ENCODE measurements at places on chromosomes 6 and 20.

GRCh38 chr20:47349365-47350180, 6.9 kb downstream of the ZMYND8 start:
- DNase-seq = no peak

- DNase-seq = no peak
Observed at GRCh38 chr6:100979267-100979666, 98.1 kb upstream of the ASCC3 start.

GRCh38 chr6:30766461-30767157, 22.3 kb upstream of the IER3 start:
- no peak for DNase-seq

- no peak for DNase-seq
Observed at GRCh38 chr20:32021091-32021490, 10.9 kb downstream of the CCM2L start.

GRCh38 chr6:18680842-18681241, 293.7 kb downstream of the RNF144B start:
- no peak for DNase-seq

- no peak for DNase-seq
Observed at GRCh38 chr20:57977141-57977540, 251.3 kb downstream of the ANKRD60 start.

DNA sequence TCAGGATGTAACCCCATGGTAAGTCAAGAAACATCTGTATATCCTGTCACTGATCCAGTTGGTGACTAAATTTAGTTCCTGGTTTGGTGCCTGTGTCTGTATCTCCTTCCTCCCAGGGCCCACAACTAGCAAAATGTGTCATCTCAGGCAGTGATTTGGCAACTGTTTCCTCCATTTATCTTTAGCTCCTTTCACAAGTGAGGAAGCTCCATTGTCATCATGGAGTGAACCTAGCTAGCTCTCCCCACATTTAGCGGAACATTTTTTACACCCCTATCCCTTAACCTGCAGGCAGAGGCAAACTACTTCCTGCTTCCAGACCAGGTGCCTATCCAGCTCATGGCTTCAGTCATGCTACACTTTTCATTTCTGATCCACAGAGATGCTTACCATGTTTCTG, 99.5 kb downstream of the IPCEF1 start:
- DNase-seq = no peak

- no peak for DNase-seq
Observed at GRCh38 chr20:14491436-14491835, 154.0 kb upstream of the FLRT3 start.

DNA sequence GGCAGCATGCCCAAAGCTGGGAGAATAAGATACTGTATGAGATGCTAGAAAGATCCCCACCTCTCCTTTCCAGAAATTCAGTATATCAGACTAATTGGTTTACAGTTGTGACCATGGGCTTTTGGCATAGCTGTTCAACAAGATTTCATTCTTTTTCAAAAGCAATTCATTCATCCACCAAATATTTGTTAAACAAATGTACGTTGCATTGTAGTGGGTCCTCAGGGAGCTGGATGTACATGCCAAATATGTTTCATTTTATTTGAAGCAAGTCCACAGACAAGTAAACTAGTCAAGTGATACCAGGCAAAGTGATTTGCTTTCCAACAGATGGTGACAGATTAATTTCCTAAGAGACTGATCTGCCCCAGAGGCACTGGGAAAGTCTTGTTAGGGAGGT, 85.8 kb upstream of the ESR1 start:
- no peak for DNase-seq

GRCh38 chr6:119259027-119259426, 90.5 kb downstream of the MAN1A1 start:
- DNase-seq = no peak

DNA sequence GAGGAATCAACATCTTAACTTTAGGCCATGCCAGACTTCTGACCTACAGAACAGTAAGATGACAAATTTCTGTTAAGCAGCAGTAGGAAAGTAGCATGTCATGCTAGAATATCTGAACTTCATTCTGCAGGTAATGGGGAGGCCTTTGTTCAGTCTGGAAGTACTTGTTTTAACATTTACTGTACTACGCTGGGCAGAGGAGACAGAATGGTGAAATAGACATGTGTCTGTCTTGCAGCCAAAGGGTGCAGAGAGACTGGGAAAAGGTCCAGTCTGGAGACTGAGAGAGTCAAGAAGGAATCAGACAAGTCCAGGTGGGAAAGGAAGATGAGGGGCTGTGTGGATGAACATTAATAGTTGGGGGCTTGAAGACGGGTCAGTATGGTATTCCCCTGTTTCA, 17.5 kb upstream of the ZBTB2 start:
- DNase-seq = no peak

DNA sequence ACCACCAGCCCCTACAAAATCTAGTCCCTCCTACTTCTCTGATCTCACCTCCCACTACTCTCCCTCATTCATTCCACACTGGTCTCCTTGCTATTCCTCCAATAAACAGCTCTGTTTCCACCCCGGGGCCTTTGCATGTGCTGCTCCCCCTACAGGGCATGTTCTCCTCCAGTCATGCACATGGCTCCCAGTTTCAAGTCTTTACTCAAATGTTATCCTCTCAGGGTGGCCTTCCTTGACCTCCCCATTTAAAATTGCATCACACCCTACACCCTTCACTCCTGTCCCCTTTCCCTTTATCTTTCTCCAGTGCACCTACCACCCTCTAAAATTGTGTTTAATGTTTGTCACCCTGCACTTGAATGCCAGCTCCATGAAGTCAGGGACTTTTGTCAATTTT, 174.5 kb downstream of the MRPL14 start:
- no peak for DNase-seq

- no peak for DNase-seq
Observed at GRCh38 chr6:7593229-7593628, 3.2 kb downstream of the SNRNP48 start.

DNA sequence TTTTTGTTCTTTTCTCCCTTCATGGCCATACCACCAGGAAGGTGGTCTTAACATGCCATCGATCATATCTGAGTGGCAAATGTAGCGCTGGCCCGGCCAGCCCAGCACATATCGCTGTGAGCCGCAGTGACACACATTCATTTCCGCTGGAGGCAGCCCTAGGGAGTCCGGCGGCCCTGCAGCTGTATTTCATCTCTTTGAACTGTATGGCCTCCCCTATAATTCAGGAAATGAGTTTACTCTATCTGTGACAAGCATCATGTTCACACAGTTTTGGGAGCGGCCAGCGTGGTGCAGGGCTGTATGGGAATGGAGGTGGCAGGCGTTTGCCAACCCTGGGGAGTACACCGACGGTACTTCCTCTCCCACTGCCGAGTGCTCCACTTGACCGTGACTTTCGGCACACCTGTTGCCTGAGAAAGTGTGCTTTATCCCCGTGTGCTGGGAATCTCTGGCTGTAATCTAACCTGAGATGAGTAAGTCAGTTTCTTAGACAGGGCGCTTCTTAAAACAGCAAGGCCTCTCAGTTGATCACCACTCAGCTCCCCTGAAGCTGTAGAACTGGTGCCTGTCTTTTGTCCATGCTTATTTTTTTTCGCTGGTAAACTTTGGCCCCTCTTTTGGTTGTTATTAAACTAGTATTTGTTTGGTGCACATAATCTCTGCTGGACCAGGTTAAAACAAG, 257.1 kb upstream of the TAB2 start:
- DNase-seq = no peak

DNA sequence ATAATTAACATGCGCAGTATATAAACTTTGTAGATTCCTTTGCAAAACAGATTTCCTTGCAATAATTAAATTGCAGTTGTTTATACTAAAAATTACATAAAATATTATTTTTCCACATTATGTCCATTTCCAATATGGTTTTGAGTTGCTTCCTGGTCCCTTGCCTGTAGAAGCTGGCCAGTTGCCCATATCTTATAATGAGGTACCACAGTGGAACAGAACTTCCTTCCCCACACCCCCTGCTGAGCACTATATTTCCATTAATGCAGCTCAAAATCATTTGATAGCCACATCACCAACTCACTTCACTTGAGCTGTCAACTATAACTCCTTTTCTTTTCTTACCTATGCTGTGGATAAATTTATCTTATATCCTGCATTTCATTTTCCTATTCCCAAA, 194.6 kb downstream of the DST start:
- DNase-seq = no peak

DNA sequence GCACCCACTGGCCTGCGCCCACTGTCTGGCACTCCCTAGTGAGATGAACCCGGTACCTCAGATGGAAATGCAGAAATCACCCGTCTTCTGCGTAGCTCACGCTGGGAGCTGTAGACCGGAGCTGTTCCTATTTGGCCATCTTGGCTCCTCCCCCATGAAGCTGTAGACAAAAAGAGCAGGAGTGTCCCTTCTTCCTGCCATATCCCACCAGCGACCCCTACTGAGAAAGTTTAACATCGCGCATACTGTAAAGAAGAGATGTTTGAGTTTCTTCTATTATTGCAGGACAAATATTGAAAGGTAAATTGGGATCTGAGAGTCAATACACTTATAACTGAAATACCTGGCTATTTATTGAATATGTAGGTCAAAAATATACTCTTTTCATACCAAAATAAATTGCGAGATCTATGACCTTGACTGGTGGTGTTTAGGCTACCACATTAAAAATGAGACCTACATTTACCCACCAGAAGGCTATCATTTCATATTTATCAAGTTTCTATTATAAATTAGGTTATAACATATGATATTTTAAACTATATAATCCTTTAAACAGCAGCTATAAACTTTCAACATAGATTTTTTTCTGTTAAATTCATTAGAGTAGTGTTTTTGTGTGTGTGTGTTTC, 586.3 kb downstream of the HTR1B start:
- DNase-seq = no peak

DNA sequence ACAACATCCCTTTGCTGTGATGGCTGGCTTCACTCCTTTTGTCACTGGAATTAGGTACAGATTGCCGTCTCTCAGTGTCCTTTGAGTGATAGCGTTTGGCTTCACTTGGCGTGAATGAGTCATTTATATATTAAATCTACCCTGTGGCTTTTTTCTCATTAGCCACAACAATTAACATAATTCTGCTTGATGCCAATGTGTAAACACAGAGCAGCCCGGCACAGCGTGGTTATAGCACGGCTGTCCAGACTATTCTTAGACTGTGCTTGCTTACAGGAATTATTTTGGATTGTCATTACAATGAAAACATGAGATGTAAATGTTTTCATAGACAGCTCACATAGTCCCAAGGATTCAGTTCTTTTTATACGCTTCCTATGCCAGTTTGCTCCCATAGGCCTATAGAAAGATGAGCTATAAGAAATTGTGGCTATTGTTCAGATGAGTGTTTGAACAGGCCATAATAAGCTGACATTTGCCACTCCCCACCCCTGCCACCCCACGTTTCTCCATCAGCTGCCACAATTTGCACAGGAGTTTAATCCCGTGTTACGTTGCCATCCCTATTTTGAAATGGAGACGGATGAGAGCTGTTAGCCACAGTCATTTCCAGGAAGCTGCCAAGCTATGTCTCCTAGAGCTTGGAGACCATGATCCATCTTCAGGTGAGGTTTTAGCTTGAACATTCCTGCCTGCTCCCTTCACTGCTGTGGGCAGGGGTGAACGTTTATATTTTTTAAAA, 65.9 kb downstream of the PPP1R14C start:
- DNase-seq = no peak

- peak; percentile 84 for DNase-seq
Observed at GRCh38 chr6:3592371-3592941, 135.6 kb upstream of the SLC22A23 start.

- no peak for DNase-seq
Observed at GRCh38 chr20:709423-709822, 33.8 kb upstream of the SCRT2 start.

- no peak for DNase-seq
Observed at GRCh38 chr6:123398072-123398471, 238.7 kb downstream of the TRDN start.

DNA sequence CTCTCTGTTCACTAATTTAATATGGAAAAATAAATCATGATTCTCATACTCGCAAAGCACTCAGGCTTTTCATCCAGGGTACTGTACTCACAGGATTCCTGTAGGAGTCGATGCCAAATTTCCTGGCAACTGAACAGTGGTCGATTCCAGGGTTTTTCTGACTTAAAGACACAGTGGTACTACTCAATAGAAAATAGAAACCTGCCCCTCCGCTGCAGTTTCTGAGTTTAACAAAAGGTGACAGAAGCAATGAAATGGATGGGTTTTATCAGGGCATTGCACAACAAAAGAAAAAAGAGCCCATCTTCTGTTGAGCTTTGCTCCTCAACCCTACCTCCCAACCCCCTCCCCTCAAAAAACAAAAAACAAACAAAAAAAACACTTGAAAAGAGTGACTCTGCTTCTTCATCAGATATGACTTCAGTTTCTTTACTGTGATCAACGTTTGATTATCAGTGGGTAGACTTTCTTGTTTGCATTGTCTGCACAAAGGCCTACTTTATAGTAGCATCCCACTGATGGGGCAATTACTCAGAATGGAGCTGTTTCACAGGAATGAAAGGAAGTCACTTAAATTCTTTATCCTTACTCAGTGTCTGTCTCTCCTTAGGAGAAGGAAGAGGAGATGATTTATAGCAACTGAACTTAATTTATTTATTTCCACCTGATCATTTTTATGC, 96.2 kb upstream of the FOXO3 start:
- no peak for DNase-seq

DNA sequence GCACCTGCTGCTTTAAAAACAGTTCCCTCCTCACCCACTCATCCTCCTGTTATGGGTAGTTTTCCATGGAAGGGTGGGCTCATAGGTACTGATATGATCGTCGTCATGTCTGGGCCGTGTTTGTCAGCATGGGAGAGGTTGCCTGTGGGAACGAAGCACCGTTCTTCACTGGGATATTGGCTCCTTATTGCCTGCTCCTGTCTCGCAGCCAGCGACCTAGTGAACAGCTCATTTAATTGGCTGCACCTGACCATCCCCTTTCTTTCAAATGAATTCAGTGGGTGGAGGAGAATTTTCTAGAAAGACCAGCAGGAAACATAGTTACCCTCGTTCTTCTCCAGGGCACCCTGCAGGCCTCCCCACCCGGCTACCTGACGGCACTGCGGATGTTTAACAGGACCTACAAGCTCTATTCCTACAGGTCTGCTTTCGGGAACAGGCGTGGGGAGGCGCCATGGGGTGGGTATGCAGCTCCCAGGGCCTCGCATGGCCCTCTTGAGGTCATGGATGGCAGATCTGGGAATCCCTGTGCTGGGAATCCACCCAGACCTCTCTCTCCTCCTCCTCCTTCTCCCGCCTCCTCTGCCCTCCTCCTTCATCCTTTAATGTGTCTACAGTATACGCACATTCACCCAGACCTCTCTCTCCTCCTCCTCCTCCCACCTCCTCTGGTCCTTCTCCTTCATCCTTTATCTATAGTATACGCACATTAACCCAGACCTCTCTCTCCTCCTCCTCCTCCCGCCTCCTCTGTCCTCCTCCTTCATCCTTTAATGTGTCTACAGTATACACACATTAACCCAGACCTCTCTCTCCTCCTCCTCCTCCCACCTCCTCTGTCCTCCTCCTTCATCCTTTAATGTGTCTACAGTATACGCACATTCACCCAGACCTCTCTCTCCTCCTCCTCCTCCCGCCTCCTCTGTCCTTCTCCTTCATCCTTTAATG, 21.9 kb downstream of the ENTPD6 start:
- DNase-seq = no peak
